Right kidney (tissue), 9 donors: ENCODE measurements at places on chromosomes 11 and 22.
A peak's percentile ranks its signal among the peaks of the same experiment; 100 is the strongest.

DNA sequence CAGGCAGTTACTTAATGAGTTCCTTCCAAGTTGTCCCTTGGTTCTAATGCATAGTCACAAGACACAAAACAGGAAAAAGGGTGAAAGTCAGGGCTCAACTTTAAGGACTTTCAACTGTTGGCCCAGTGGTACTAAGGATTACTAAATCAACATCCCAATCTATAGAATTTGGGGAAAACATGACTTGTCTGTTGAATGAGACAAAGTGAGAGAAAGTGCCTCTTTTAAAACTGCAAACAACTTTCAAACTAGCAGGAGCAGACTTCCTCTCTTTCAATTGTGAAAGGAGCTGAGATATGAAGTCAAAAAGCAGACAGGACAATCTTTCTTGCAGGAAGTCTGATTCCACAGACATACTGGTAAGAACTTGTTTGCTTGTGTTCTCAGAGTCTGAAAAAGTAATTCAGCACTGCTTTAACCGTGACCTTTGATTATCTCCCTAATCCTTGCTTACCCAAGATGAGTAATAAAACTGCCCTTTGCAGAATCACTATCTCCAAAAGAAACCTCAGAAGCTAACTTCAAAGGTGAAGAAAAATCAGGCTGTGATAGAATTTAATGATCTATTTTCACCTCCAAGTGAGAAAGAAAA lies 960.7 kb upstream of the RAG2 start:
- no peak for DNase-seq

DNA sequence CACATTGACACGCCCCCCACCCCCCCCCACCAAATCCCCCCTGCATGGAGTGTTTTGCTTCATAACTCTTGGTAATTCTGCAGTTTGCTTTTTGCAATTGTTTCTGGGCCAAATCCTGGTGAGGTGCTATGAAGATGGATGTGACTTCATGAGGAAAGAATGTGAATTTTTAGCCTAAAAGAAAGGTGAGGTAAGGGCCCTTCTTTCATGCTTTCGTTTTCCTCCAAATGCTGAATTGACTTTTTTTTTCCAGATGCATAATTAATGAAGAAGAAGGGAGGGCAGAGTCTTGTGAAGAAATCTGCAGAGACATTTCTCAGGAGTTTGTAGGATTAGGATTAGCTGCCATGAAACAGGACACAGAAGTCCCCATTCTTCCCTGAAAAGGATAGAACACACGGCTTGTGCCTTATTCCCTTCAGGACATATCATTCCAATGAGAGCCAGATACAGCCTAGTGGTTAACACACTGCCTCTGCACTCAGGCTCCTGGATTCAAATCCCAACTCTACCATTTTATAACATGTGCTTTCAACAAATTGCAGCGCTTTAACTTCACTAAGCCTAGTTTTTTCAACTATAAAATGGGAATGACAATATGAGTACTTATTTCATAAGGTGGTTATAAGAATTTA lies 19.6 kb upstream of the TBCEL start:
- no peak for DNase-seq

- no peak for DNase-seq
Observed at GRCh38 chr22:35467681-35468434, 67.9 kb downstream of the MCM5 start.

DNA sequence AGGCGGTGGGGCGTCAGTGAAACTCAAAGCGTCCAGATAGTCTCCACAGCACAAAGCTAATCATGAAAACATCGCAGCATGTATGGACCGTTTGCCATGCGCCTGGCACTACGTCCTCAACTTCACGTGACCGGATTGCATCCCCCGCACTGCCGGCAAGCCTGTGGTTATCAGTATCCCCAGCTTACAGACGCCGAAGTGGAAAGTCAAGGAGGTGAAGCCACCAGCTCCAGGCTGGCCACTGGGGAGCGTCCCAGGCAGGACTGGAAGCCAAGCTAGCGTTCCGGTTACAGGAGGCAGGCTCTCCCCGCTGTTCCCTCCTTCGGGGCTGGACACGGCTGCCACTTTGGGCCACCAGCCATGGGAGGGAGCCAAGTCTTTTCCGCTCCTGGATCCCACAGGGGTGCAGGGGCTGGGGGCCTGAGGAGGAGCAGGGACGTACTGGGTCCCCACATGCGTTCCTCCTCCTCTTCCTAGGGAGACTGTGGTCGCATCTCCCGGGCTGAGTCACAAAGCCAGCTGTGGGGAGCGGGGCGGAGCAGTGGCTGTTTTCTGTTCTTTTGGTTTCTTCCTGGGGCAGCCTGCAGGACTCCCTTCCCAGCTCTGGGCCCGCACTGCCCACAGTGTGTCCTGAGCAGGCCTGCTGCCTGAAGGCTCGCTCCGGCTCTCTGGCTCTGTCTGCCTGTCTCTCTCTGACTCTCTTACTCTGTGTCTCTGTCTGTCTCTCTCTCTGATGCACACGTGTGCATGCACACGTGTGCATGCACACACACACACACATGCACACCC lies 4.3 kb upstream of the OSBPL5 start:
- DNase-seq = peak; percentile 52

DNA sequence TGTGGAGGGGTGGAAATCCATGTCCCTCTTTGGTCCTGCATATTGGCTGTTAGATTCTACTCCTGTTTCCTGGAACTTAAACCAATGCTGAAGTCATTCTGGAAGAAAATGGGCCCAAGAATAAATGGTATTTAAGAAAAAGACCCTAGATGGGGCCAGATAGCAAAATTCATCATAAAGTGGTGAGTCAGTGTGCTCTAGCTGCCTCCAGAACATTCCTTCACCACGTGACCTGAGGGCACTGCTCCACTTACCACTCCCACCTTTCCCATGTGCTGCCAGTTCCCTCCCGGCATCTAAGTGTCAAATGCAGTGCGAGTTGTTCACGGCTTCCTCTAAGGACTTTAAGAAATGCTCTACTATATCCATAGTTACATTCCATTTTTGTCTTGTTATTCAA lies 30.9 kb upstream of the NAP1L4 start:
- no peak for DNase-seq

DNA sequence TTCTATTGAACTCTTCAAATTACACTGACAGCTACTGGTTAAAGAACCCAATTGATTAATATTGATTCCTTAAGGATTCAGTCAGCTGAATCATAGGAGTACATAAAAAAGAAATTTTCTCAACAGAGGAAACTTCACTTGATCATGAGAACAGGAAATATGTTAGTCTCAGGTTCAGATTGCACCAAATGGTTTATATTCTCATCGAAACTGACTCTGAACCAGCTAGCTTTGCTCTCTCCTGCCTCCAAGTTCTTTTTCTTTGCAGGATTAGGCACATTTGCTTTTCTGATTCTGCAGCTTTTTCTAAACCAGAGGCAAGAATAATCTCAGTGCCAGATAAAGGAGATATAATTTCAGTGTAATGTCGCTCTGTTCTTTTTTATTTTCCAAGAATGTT lies 33.2 kb upstream of the CTSC start:
- DNase-seq = no peak

- no peak for DNase-seq
Observed at GRCh38 chr11:103870821-103871309, 165.6 kb upstream of the DDI1 start.

GRCh38 chr11:63764679-63765647 lies 3.6 kb downstream of the ZFTA start:
- peak; percentile 66 for DNase-seq

DNA sequence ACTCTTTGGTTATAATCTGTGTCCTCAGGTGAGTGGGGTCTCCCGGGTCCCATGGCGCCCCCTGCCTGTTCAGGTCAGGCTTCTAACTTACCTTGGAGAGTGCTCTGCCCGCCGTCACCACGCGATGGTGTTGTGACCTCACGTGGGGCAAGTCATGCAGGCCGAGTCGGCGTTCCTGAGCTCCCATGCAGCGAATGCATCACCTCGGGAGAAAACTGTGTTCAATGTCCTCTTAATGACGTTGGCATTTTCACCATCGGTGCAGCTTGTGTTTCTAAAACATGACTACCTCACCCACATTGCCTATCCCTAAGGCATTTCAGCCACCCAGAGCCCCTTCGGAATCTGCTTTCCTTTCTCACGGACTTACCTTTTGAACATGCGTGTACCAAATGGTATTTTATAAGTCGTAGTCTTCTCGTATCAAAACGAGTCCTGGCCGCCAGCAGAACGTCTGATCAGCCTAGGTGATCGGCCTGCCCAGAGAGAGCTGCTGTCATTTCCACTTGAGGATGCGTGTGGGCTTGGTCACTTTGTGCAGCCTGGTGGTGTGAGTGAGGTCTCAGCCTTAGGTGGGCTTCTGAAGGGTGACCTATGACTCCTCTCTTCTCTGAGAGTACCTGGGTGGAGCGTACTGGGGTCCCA lies 64.8 kb downstream of the TBC1D22A start:
- DNase-seq = no peak

GRCh38 chr11:113204280-113204679 lies 110.1 kb upstream of the TTC12 start:
- no peak for DNase-seq

GRCh38 chr11:47979378-47980087 lies 826 bp upstream of the PTPRJ start:
- DNase-seq = peak; percentile 79

- DNase-seq = peak; percentile 38
Observed at GRCh38 chr22:39317775-39318506, 1.5 kb downstream of the RPL3 start.

- no peak for DNase-seq
Observed at GRCh38 chr11:21912285-21912684, 280.6 kb upstream of the ANO5 start.

DNA sequence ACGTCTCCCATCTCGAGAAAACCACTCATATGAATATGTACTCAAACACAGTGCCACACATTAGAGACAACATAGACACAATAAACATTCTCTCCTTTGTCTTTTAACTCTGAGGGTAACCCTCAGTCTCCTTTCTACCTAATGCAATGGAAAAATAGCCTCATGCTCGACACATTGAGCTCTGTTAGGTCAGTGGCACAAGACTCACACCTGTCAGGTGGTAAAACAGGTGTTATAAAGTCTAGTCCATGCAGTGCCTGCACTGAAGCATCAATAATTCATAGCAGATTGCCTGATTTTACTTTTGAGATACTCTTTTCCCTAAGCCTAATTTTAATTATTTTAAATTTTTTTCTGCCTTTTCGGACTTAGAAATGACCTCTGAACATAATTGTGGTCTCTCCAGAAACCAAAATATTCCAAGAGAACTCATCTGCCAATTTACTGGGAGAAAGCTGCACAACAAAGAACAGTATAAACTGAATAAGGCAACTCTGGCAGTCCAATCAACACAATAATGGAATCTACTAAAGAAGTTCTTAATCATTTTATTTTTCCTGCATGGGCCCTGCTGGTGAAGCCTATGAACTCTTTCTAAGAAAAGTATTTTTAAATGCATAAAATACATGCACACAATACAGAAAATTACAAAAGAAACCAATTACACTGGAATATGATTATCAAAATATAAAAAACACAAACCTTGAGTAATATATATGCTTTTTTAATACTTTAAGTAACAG lies 9.9 kb downstream of the RDX start:
- no peak for DNase-seq

- no peak for DNase-seq
Observed at GRCh38 chr11:94662065-94662779, 95.1 kb downstream of the PIWIL4 start.

GRCh38 chr11:102225689-102226568 lies 91.4 kb upstream of the BIRC3 start:
- no peak for DNase-seq

DNA sequence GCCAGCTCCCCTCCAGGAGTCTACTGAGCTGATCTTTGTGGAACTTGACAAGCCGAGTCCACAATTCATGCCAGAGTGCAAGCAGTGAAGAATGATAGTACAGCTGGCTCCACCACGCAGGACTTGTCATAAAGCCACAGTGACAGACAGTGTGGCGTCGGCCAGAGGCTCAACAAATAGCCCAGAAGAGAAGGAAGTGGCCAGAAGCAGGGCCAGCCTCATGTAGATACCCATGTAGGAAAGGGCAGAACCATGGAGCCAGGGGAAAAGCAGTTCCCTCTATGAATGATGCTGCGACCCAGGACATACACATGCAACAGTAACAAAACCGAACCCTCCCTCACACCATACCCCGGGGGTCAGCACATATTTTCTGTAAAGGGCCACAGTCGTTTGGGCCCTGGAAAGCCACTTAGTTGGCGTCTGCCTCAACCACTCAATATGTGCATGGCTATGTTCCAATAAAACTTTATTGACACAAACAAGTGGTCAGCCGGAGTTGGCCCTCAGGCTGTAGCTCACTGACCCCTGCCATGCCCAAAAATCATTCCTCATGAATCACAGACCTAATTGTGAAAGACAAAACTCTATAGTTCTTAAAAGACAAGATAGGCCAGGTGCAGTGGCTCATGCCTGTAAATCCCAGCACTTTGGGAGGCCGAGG lies 161.4 kb downstream of the BRD1 start:
- no peak for DNase-seq

GRCh38 chr22:48186146-48186790 lies 1423.8 kb downstream of the TBC1D22A start:
- DNase-seq = no peak

GRCh38 chr11:65130631-65131416 lies 3.5 kb downstream of the SYVN1 start:
- DNase-seq = no peak

GRCh38 chr22:46049726-46050450 lies 72.9 kb upstream of the WNT7B start:
- DNase-seq = no peak

GRCh38 chr22:34847072-34847471 lies 218.9 kb upstream of the ISX start:
- DNase-seq = no peak

- DNase-seq = no peak
Observed at GRCh38 chr22:22907551-22908494, 20.2 kb downstream of the IGLL5 start.

- no peak for DNase-seq
Observed at GRCh38 chr11:8015753-8016239, 28.7 kb downstream of the EIF3F start.
